ENCODE measurements at places on chromosomes 2 and 18.

GRCh38 chr18:35818353-35818667, 154.2 kb upstream of the RMP24 start:
- no peak for DNase-seq

DNA sequence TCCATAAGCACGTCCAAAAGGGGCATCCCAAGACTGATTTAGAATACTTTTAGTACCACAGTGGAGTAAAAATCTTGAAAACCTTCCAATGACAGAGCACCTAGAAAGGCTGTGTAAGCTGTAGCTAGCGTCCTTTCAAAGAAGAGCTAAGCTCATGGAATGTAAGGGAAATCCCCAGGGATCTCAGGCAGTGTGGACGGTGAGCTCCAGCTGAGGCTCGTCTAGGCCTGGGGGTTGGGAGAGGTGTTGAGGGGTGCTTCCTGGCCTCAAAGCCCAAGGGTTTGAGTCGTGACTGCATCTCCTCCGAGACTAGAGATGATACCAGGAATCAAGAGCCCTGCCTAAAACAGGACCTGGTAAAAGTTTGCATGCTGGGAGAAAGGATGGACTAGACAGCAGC, 7.6 kb downstream of the CTIF start:
- DNase-seq = no peak

GRCh38 chr2:10814571-10815331, 2.2 kb upstream of the PDIA6 start:
- no peak for DNase-seq

GRCh38 chr2:41334159-41334558, 713.7 kb upstream of the PKDCC start:
- no peak for DNase-seq

GRCh38 chr2:18896125-18896764, 306.9 kb upstream of the NT5C1B start:
- DNase-seq = no peak

GRCh38 chr2:62495761-62496160, 10.2 kb downstream of the TMEM17 start:
- no peak for DNase-seq

Data from effector memory CD8-positive, alpha-beta T cell (primary cell).